CD14-positive monocyte (primary cell): ENCODE measurements at places on chromosomes 1 and 21. TPM values are rescaled to one million over a fixed set of nuclear protein-coding genes. Genes with fewer than 3 reads are reported as not detected.
A peak's percentile ranks its signal among the peaks of the same experiment; 100 is the strongest.

- DNase-seq = no peak
Measured at GRCh38 chr1:2632561-2633361, at the start of gene MMEL1. Gene MMEL1, minus strand, starts transcription at chr1:2633016. Its CDS starts 3,532 bp downstream, at chr1:2629484.

Gene DHDDS
- 18.3 and 27.4 TPM in 2 replicates for polyA plus RNA-seq

DNA sequence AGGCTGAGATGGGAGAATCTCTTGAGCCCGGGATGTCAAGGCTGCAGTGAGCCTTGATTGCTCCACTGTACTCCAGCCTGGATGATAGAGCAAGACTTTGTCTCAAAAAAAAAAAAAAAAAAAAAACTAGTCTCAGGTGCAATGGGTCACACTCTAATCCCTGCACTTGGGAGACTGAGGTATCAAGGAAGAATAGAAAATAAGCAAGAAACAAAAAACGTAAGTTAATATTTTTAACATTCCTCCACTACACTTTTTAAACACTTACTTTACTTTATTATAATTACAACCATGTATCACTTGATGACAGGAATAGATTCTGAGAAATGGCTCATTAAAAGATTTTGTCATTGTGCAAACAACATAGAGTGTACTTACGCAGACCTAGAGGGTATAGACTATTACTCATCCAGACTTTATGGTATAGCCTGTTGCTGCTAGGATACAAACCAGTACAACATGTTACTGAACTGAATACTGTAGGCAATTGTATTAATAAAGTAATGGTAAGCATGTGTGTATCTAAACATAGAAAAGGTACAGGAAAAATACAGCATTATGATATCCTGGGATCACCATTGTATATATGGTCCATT, 1244.1 kb upstream of the ADGRL4 start:
- DNase-seq = no peak

GRCh38 chr1:202084791-202085681, 37.7 kb upstream of the GPR37L1 start:
- no peak for DNase-seq

DNA sequence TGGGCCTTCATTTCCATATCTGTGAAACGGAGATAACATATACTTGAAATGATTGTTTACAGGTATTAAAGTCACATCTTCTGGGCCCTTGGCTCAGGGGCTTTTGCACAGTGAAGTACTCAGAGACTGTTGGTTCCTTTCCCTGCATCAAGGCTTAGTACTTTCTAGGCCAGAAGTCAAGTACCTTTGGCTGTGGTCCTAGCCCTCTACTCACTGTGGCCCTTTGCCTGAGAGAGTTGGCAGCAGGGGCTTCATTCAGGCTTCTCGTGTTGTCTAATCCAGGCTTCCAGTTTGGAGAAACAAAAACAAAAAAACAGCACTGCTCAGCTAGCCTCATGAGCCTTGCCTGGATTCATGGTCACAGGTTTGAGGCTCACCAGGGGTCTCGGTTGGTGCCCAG, 8.1 kb upstream of the DPH2 start:
- DNase-seq = no peak

DNA sequence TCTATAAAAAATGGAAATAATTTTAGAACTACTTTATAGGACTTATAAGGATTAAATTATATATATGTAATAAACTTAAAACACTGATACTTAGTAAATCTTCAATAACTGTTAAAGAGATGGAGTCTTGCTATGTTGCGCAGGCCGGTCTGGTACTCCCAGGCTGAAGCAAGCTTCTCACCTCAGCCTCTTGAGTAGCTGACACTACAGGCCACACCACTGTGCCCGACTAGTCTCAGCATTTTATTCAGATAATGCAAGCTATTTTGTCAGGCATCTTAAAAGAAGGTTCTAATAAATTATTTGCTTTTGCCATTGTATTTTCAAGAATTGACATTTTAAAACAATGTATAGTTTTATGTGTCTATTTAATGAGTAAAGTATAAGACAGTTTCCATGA, 20.8 kb downstream of the CNST start:
- DNase-seq = no peak

Gene MASP2
- polyA plus RNA-seq = not detected

DNA sequence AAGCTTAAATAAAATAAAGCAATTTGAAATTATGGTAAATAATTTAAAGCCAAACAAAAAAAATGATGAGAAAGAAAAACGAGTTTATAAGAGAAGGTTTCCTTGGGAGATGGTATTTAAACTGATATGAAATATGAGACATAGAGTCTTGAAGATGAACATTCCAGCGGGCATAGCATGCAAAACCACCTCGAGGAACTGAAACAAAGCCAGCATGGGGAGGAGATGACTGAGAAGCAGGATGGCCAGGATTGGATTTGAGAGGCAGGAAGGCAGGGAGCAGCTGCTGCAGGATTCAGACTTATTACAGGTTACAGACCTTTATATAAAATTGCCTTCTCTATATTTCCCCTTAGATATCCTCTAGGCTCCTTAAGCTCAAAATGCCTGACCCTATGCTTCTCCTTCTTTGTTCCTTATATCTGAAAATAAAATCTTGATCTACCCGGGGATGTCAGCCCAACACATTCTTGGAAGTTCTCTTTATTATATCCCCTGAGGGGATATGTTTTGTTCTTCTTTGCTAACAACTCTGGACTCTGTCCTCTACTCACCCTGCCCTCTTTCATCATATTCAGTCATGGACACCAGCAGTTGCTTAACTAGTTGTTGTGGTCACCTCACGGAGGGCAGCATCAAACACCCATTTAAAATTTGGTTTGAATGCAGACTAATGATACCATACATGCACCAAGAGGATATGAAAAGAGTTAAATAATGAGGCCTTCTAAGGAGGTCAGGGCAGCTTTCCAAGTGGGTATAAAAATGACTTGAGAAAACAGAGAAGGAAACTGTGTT, 719.1 kb upstream of the B3GALT2 start:
- DNase-seq = no peak

DNA sequence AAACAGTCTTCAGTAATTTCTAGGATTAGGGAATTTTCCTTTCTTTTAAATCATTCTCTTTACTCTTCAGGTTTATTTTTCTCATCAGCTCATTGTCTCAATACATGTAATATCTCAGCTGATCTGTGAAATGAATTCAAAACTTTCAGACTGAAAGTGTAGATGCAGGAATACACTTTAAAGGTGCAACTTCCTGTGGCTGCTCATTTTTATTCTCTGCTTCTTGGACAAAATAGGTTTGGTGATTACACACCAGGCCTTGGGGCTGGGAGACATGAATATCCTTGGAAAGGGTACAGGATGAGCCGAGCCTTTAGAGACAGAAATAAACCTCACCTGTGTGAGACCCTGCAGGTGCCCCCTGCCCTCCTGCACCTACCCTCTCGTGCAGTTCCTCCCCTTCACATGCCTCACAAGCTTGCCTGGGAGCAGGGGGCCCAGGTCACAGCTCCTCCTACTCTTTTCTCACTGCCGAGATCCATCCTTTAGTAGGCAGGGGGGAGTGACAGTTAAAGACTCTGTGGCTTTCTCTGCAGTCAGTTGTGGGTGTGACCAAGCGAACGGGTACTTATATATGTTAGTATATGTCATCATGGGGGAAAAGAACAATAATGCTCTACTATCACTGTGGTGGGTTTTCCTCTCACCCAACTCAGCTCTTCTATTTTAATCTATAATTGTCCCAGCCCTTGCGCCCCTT, 23.6 kb downstream of the XCL2 start:
- DNase-seq = no peak

DNA sequence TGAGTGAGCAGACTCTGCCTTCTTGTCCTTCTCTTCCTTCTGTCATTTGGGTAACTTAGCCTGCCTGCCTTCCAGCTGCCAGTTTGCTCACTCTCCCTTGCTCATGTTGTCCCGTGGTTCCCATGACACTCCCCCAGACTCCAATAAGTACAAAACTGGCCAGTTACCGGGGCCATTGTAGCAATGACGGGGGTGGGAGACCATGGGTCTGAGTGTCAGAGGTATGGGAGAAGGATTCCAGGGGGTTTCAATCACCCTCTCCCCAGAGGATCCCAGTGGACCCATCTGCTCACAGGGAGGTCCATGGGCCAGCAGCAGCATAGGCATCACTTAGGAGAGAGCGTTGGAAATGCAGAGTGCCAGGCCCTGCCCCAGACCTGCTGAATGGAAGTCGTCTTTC, 51.3 kb downstream of the CAPN9 start:
- DNase-seq = no peak

Gene SMPDL3B
- not detected for polyA plus RNA-seq

- DNase-seq = no peak
Measured at GRCh38 chr1:232390590-232390989, 239.3 kb downstream of the SIPA1L2 start.

GRCh38 chr1:206004826-206005225, 1.6 kb upstream of the RAB7B start:
- DNase-seq = no peak

Gene AKNAD1
- polyA plus RNA-seq = not detected in 2 replicates

DNA sequence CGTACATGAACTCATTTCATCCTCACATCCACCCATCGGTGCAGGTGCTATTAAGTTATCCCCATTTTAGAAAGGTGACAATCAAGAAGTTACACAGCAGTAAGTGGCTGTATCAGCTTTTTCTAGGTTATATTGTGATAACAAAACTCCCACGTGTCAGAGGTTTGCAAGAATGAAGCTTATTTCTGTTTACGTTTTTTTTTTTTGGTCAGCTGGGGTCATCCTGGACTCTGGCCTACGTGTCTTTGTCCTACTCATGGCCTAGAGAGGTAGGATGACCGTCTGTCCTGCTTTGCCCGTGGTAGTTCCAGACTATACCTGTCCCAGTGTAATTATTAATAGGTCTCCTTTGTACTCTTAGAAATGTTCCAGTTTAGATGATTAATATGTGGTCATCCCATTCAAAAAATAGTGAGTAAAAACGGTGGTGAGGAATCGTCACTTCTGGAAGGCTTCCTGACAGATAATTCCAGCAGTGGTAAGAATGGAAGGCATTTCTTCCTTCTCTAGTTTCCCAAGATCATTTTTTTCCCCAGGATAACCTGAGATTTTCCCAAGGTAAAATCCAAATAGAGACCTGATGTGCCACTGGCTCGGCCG, 64.2 kb upstream of the KIF26B start:
- no peak for DNase-seq

Gene PRRC2C
- polyA plus RNA-seq = 13.8 TPM

Gene LRRC38
- not detected for polyA plus RNA-seq

- no peak for DNase-seq
Measured at GRCh38 chr1:85544689-85545215, 35.8 kb upstream of the CCN1 start.

Gene OR2G6
- not detected for polyA plus RNA-seq

DNA sequence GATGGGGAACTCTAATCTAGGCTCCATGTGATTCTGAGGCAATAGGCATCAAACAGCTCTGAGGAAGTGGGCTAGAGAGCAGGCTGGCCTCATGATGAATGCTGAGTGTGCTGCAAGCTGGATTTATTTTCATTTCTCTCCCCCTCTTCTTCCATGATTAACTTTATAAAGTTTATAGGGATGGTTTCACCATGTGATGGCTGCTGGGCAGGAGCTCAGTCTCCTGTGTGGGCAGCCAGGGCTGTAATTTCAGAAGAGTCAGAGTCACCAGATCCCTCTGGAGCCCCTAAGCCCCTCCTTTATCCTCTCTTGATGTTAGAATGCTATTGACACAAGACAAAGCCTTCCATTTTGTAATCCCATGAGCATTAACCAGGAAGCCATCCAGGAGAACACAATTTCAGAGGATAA, 143.6 kb downstream of the CNIH3 start:
- no peak for DNase-seq

GRCh38 chr1:100234432-100234831, 15.2 kb downstream of the DBT start:
- DNase-seq = no peak

- DNase-seq = peak; percentile 61
Measured at GRCh38 chr1:168485048-168485447, 58.7 kb downstream of the XCL2 start.

DNA sequence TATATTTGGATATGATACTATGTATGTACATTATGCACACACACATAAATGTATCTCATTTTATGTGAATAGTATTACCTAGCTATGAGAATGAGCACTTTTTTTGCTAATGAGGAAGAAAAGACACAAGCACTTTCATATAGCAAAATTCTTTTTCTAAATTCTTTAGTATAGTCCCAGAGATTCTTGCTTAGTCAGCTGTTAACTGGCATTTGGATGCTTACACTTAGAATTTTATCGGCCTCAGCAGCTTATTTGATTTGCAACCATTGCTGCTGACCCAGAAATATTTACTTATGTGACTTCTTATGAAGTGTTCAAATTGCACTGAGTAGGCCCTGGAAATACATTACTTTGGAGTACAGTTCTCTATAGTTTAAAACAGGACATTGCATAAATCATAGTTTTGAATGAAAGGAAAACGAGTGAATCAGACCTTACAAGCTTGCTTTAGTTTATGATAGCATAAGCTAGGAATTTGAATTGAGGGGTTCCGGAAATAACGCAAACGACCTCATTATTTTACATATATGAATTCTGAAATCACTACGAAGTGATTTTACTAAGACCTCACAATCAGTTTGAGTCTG, 653.9 kb upstream of the NEGR1 start:
- no peak for DNase-seq

Gene USH2A
- not detected in 2 replicates for polyA plus RNA-seq

DNA sequence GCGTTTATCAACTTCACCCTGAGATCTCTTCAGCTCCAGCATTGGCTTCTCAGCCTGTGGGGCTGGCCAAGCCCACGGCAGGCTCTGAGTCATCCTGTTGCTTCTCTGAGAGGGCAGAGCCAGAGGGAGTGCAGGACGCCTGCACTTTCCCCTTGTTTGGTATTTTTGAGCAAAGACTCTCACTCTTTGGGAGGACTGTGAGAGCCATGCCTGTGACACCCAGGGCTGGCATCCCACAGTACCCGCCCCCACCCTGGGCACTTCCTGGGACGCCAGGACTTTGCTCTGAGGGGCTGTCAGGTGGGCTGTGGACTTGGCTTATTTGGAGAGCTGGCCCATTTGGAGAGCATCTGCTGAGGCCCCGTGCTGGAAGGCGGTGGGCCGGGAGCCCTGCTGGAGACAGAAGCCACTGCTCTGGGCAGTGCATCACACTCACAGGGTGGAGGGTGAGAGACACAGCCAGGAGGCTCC, 37.4 kb downstream of the VANGL1 start:
- no peak for DNase-seq

DNA sequence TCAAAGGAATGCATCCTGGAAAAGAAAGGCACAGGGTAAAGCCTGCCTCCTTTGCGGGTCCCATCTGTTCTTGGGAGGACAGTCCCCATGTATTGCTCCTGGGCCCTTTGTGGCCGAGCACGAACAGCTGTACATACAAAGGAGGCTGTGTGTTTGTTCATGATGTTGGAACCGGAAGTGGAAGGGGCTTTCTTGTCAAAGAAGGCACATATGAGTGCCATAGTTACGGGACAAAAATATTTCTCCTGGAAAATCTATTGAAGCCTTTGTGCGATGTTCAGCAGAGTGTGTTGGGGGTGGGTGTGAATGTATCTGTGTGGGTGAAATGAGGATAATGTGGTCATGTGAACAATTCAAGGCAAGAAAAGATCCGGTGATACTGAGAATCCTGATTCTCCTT, 297.6 kb downstream of the DISC1 start:
- DNase-seq = no peak
